ENCODE measurements at places on chromosomes 6 and 20.

- no peak for DNase-seq
Observed at GRCh38 chr20:48291896-48292295, 506.6 kb upstream of the SULF2 start.

- DNase-seq = no peak
Observed at GRCh38 chr6:170355661-170356060, 49.1 kb downstream of the FAM120B start.

GRCh38 chr20:58574469-58574868, 59.3 kb upstream of the APCDD1L start:
- DNase-seq = no peak

- DNase-seq = no peak
Observed at GRCh38 chr20:54056762-54057639, 13.4 kb downstream of the BCAS1 start.

DNA sequence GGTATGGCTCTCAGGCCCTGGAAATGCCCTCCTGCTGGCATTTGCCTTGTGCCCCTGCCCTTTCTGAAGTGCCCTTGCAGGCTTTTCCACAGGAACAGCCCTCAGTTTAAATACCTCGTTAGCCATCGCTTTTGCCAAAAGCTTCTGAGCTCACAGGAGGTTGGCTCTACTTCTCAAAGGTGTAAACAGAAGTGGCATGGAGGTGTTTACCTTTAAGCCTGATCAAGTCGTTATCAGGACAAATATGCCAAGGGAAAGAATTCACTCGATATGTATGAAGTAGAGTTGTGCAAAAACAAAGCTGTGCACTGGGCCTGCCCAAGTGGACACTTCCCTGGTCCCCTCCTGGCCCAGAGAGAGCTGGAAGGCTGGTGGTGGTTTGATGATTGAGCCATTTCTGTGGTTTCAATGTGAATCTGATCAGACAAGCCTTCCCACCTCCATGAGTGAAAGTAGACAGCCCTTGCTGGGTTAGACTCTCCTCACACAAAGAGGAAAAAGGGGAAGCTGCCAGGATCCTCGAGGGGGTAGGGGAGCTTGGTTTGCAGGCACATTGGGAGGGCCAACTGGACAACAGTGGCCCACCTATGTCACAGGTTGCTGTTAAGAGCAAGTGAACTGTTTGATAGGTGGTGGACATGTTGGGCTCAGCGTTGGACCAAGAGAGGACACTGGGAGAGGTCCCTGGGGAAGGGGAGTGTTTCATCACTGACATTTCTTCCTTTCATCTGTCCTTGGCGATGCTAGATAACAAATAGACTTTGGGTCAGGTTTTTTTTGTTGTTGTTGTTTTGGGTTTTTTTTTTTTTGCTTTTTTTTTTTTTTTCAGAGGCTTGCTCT, 98.7 kb downstream of the ZDHHC14 start:
- DNase-seq = no peak

- DNase-seq = no peak
Observed at GRCh38 chr6:111730864-111731263, 125.2 kb upstream of the TRAF3IP2 start.

- DNase-seq = no peak
Observed at GRCh38 chr20:9809271-9809670, 29.6 kb downstream of the PAK5 start.

DNA sequence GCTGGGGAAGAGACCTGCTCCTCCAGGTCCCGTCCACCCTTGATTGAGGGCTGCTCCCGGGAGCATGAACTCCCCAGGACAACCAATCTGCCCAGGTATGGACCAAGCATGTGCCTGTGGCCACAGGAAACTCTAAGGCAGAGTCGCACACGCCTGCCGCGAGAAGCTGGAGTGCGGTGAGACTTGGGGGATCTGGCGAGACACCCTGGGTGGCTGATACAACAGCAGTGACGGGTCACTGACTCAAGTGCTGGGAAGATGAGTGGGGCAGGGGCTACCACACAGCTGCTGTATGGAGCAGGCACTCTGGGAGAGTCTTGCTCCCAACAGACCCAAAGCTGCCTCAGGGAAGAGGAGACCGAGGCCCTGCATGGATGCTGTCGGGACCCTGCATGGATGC, 40.1 kb downstream of the BFSP1 start:
- no peak for DNase-seq

- no peak for DNase-seq
Observed at GRCh38 chr6:42301986-42302385, 84.3 kb upstream of the MRPS10 start.

GRCh38 chr20:36773107-36773596, 411 bp downstream of the DSN1 start:
- DNase-seq = no peak

All from CD4-positive, alpha-beta memory T cell (primary cell).